ENCODE measurements at places on chromosomes 13 and 19.

DNA sequence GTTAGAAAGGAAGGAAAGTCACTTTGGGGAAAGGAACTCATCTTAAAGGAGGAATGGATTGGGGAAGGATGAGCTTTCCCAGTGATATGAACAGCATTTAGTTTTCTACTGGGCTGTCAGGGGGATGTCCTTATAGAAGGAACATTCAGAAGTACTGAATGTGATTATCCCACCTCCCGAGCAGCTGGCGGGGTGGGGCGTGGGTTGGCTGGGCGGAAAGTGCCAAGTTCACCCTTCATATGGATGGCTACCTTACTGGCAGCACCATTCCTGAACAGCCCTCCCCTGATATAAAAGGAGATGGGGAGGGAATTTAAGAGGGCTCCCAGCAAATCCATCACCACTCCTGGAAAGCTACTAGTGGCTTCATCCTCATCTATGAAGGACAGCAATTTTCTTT lies 190.7 kb downstream of the DNAJC15 start:
- DNase-seq: no peak

DNA sequence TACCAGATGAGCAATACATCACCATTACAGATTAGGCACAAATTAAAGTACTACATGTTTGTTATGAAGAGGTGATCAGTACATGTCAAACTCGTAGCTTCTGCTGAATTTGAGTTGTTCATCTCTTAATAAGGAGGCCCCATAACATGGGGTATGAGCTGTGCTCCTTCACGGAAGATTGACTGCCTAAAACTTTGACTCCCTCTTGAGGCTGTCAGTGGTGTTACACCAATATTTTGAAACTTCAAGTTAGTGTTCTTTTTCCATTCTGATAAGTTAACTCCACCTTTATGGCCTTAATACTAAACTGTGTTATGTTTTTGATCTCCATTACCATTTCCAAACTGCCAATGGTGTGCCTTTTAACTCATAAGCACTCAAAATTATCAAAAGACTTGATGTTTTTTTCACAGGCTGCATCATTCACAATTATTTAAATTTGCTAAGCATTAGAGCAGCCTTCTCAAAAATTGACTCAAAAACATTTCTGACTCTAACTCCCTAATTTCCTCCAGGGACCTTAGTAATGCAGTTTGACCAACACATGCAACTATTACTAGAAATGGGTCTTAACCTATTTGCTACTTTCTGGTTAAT lies 1591.5 kb downstream of the PCDH9 start:
- DNase-seq: no peak

DNA sequence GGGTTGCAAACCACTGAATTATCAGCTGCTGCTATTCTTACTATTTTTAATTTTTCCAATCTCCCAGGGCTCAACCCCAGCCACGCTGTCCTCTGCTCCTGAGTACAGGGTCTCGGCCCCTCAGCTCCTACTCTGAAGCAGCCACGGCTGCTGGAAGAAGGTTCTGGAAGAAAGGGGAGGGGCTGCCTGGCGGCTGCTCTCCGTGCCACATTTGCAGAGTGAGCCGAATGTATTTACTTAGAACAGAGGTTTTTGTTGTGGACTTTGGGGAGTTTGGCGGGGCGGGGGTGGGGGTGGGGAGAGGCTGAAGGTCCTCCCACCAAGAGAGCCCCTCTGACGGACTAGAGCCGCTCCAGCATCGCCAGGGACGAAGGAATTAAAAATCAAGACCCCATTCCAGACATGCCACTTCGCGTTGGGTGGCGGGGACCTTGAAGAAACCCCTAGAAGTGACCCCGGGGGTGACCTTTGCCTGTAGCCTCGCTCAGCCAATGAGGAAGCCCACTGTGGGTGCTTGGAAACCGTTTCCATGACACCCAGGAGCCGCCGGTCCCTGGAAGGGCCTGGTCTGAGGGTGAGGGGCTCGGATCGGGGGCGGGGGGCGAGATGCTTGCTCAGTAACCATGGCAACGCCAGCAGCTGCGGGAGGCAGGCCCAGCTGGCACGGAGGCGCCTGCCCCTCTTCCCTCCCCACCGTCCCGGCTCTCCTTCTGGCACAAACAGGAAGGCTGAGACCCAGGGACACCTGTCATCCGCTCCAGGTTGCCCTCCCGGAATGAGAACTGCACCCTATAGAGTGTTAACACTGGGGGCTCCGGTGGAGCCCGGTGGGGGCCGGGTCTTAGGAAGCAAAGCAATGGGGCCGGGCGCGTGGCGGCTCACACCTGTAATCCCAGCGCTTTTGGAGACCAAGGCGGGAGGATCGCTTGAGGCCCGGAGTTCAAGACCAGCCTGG lies 54.2 kb upstream of the PTPRS start:
- no peak for DNase-seq

DNA sequence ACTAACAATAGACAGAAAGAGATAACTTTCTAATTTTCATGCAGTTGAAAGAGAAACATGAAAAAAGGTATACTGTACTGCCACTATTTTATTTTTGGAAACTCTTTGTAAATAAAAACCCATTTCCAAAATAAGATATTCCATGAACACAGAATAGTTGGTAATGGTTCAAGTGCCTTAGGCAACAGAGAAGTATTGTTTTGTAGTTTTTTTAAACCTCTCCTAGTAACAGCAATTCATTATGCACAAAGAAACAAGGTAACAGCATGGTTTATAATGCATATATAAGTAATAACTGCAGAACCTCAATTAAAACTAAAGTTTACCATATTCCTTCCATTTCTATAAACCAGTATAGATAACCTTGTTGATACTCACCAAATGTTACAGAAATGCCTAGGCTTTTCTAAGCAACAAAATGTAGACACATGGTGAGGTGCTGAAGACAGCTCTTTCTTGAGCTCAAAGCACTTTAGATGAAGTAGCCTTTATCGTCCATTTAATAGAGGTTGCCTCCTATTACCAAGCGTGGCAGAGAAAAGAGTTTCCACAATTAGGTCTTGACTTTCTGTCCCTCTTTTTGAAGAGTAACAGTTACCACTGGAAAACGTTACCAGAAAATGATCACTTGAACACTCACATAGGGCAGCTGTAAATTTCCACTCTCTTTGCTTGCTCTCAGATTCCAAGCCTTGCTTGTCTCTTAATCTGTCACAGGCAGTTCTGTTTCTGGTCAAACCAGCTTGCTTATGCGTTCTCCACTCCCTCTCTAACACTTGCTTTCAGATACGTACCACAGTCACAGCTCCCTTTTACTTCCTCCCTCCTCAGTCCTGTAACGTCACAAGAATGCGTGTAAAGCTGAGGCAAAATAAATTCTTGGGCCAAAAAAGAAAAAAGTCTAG lies 42.9 kb downstream of the CAB39L start:
- no peak for DNase-seq

- DNase-seq: peak; percentile 82
Observed at GRCh38 chr19:1408300-1409203, 1.2 kb downstream of the DAZAP1 start.

DNA sequence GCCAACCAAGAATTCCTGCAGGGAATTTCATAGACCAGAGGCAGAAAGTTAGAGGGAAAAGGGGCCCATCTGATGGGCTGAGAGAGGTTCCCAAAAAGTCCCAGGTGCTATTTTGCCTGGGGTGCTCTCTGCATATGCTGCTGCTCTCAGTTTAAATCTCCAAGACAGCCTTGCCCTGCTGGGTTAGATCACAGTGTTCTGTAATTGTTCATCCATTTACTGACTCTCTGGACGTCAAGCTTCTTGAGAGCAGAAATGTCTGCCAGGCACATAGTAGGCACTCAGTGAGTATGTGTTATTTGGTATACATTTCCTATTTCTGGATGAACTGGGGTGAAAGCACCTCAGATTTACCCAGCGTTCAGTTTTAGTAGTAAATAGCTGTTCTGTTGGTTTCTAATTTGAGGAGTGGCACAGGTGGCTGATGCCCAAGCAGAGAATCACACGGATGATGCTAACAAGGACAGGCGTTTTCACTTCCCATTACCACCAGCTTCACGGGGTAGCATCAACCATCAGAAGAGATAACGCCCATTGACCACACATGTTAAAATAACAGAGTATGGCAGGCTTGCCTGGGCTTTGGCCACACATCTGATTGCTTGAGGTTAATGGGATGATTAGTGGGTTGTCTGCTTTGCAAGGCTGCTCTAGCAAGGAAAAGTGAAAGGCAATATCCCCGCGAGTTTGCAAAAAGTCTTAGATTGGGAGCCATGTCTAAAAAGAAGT lies 161.1 kb downstream of the SLC7A1 start:
- DNase-seq: no peak

DNA sequence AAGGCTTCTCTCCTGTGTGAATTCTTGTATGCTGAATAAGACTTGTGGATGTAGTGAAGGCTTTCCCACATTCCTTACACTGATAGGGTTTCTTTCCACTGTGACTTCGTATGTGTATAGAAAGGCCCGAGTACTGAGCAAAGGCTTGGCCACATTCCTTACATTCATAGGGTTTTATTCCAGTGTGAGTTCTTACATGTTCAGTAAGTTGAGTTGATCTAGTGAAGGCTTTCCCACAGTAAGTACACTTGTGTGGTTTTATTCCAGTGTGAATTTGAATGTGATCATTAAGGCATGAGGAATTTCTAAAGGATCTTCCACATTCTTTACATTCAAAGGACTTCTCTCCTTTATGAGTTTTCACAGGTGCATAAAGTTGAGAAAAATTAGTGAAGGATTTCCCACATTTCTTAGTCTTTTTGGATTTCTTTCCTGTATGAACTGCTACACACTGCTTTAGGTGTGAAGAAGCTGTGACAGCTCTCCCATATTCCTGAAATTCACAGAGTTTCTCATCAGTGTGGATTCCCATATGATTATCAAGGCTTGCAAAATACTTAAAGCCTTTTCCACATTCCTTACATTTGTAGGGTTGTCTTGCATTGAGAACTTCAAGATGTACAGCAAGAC lies 10.4 kb downstream of the ZNF561 start:
- no peak for DNase-seq

- DNase-seq: no peak
Observed at GRCh38 chr13:112510002-112510780, 77.8 kb downstream of the TUBGCP3 start.

- DNase-seq: no peak
Observed at GRCh38 chr19:49755956-49756355, 7.2 kb downstream of the TSKS start.

DNA sequence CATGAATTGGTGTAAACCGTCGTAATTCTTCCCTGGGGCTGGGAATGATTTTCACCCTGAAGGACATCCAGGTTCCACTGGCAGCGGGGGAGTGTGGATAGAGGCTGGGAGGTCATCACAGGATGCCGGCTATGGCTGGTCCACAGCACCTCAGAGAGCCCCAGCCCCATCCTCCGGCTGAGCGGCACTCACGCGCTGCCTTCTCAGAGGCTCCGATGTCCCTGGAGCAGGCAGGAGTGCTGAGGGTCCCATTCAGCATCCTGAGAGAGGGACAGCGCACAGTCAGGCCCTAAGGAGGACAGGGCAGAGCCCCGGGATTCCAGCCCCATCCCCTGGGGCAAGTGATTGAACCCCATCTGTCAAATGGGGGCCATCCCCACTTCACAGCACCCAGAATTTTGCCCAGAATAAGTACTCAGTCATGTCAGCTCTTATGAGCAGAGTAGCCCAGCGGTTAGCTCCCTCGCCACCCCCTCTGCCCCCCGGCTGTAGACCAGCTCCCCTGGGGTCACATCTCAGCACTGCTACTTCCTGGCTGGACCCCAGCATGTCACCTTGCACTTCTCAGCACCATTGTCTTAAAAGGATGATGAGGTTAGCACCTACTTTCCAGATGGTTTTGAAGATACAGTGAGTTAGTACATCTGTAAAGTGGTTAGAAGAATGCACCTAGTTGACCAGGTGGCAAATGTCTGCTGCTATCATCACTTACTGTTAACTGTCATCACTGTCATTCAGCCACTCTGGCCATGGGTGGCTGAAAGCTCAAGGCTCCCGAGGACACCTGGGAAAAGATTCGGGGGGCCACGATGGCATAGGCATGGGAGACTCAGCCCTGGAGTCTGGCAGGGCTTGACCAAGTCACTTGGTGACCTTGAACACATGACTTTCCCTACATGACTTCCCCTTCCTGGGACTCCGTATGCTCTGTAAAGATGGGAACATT lies 11.9 kb downstream of the GRAMD1A start:
- no peak for DNase-seq

DNA sequence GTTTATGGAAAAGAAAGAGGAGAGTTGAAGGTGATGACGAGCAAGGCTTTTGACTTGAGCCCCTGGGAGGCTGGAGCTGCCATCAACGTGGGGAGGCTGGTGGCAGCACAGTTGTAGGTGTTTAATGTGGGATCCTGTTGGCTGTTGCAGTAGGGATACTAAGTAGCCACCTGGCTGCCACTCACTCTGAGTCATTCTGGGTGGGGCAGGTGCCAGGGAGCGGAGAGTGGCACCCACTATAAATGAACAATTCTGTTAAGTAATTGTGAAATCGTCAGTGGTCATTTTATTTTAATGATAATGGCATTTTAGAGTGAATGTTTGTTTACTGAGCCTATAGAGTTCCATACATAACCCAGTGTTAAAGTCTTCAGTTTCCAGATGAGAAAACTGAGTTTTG lies 9.8 kb downstream of the ZNF317 start:
- no peak for DNase-seq

DNA sequence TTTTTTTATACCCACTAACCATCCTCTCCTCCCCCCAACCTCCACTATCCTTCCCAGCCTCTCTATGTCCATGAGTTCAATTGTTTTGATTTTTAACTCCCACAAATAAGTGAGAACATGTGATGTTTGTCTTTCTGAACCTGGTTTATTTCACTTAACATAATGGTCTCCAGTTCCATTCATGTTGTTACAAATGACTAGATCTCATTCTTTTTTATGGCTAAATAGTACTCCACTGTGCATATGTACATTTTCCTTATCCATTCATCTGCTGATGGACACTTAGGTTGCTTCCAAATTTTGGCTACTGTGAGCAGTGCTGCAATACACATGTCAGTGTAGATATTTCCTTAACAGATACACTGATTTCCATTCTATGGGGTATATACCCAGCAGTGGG lies 24.9 kb upstream of the ACP7 start:
- DNase-seq: no peak

DNA sequence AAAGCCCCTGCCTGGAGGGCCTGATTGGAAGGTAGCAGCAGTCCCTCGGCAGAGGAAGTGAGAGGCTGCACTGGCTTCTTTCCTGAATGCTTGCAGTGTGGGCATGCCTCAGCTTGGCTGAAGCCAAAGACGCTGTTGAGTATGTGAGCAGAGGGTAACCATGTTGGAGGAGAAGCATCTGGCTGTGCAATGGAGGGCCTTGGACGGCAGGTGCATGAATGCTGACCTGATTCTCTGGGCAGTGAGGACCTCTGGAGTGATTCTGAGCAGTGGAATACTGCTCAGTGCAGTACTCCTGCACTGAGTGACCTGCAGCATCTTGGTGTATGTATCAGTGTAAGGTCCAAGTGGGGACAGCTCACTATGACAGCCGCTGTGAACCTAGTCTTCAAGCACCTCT lies 46.9 kb downstream of the SOX1 start:
- no peak for DNase-seq

GRCh38 chr13:29284726-29285125 lies 310.8 kb downstream of the SLC7A1 start:
- DNase-seq: no peak

Data from right cardiac atrium (tissue), 5 donors.